ENCODE measurements at places on chromosomes 6 and 20.

GRCh38 chr6:157996201-157996712 is 14.6 kb downstream of the SYNJ2 start:
- no peak for DNase-seq

DNA sequence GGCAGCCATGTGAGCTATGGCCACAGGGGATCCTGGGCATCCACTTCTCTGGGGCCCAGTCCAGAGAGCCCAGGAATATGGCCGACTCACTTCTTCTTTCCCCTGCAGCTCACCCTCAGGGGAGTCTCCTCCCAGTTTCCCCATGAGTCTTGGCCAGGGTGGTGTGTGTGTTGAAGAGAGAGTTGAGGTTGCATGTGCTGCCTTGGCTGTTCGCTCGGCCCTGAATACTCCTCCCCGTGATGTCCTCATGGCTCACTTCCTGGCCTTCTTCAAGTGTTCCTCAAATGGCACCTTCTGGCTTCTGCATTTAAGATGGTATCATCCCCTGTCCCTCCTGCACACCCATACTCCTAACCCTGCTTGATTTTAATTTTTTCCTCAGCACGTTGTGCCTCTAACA is 3.2 kb upstream of the TREML1 start:
- no peak for DNase-seq

- no peak for DNase-seq
These were observed 46.0 kb upstream of the TASP1 start for GRCh38 chr20:13684566-13685222.

DNA sequence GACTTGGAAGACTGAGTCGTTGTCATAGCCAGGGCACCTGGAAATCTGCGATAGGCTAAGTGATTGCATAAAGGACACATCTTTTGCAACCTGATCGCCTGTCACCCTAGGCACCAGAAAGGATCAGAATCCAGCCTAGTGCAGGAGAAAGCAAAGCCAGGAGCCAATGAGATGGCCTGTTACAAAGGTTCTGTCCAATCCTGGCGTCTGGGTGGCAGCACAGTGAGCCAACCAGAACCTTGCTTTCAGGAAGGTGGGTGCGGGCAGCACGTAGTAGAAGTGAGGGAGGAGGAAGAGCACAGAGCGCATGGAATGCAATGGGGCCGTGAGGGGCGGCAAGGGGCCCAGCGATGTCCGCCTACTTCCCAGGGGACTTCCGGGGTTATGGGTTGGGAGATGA is 120.4 kb upstream of the GGTLC1 start:
- DNase-seq, result no peak

DNA sequence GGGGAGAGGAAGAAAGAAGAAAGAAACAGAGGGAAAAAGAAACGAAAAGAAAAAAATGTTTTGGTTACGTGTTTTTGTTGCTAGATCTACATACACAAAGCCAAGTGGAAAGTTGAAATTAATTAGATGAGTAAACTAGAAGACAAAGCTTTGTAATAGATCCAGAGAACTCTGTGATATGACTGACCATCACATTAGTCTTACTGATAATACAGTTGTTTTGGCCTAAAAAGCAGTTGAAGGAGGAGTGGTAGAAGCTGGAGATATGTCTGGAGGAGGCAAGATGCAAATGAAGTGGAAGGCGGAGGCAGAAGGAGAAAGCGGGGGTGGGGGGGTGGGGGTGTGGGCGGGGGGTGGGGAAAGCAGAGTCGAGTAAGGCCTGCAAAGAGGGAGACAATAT is 500.1 kb upstream of the ID4 start:
- DNase-seq, result no peak

Measured in activated naive CD4-positive, alpha-beta T cell treated with anti-CD3 and anti-CD28 coated beads, Interleukin-2, amount 50 U/mL, for 72 hours (primary cell).